Vagina (tissue), 2 donors: ENCODE measurements at places on chromosomes 1 and 21.

- H3K4me3 ChIP-seq: no peak overlapping the region
- no peak overlapping the region for H3K27ac ChIP-seq
- no peaks in the 10 kb centered on the region for H3K36me3 ChIP-seq
- no peaks in the 10 kb centered on the region for H3K27me3 ChIP-seq
- no peak for DNase-seq
These were observed 60.7 kb upstream of the CTTNBP2NL start for GRCh38 chr1:112335351-112335750.

DNA sequence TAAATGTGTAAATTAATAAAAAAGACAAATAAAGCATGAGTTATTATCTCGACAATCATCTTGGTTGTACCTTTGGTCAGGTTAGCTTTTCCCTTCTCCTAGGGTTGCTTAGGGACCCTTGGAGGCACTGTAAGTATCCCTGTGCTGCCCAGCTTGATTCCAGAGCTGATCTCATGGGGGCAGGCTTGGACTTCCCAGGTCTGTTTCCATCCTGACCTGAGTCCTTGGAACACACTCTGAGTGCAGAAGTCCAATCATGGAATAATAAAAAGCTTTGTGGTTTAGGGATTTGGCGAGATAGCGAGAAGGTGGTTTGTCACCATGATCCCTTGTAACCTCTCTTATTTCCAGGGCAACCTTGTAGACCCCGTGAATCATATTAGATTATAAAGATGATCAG is 18.7 kb upstream of the PAPPA2 start:
- no peak overlapping the region for H3K27ac ChIP-seq
- H3K27me3 ChIP-seq: no peaks in the 10 kb centered on the region
- H3K4me1 ChIP-seq: no peaks in the 10 kb centered on the region
- no peak overlapping the region for H3K4me3 ChIP-seq
- H3K36me3 ChIP-seq: no peaks in the 10 kb centered on the region

GRCh38 chr1:111249960-111250359 is 22.4 kb downstream of the CHI3L2 start:
- H3K27ac ChIP-seq: no peak overlapping the region
- no peaks in the 10 kb centered on the region for H3K4me1 ChIP-seq
- H3K36me3 ChIP-seq: no peaks in the 10 kb centered on the region
- no peak for DNase-seq

GRCh38 chr1:212311836-212312497 is 26.8 kb downstream of the PPP2R5A start:
- peaks cover 22% of the 10 kb centered on the region for H3K4me1 ChIP-seq
- H3K36me3 ChIP-seq: no peaks in the 10 kb centered on the region
- H3K27ac ChIP-seq: no peak overlapping the region
- H3K4me3 ChIP-seq: no peak overlapping the region
- H3K27me3 ChIP-seq: no peaks in the 10 kb centered on the region
- DNase-seq: no peak

DNA sequence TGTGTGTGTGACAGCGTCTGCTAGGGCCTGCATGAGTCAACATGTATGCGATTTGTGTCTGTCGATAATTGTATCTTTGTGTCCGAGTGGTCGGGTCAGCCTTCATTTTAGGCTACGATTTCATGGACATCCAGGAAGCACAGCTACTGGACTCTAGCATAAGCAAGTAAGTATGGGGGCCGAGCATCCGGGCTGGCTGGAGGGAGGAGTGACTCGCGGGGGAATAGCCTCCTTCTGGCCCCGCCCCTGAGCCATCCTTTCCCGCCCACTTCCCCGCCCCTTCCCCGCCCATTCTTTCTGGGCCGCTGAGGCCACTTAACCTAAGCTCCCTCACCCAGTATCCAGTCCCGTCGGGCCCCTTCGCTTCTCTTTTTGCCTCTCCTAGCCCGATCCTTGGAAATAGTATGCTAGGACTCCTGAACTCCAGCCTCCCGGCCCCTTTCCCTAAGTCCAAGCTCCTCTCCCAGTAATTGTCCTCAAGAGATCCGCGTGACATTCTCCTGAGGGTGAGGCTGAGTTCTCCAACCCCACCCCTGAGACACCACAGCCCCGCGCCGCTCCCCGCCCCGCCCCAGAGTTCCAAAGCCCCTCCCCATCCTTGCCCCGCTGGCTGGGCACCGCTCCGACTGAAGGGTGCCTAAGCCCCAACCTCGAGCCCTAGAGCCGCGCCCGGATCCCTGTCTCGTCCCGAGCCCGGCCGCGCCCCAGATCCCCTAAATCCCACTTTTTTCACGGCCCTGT is 1.2 kb downstream of the MAP3K6 start:
- H3K4me1 ChIP-seq: peaks cover 51% of the 10 kb centered on the region
- no peaks in the 10 kb centered on the region for H3K36me3 ChIP-seq
- H3K27ac ChIP-seq: peak overlapping the region; percentile 99
- no peaks in the 10 kb centered on the region for H3K27me3 ChIP-seq
- H3K4me3 ChIP-seq: peak overlapping the region; percentile 75

GRCh38 chr1:198499588-198499987 is 40.9 kb downstream of the ATP6V1G3 start:
- no peak overlapping the region for H3K27ac ChIP-seq
- H3K27me3 ChIP-seq: no peaks in the 10 kb centered on the region
- H3K36me3 ChIP-seq: no peaks in the 10 kb centered on the region
- DNase-seq: no peak
- no peak overlapping the region for H3K4me3 ChIP-seq
- H3K4me1 ChIP-seq: no peaks in the 10 kb centered on the region

DNA sequence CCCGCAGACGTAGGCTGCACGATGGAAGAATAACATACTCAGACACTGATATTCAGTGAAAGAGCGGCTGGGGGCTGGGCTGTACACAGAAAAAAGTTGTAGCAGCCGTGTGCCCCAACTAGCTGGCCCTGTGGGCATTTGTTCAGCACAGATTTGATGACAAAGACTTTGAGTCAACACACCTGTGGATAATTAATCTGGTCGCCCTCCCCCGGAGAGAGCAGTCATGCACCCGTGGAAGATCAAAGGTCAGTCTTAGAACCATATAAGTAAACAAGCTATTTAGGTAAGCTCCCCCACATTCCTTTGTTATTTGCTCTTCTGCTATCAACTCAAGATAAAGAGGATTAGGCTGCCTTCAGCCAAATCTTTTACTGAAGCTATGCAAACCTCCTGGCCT is 148.4 kb upstream of the HMCN1 start:
- no peaks in the 10 kb centered on the region for H3K4me1 ChIP-seq
- H3K4me3 ChIP-seq: no peak overlapping the region
- no peaks in the 10 kb centered on the region for H3K27me3 ChIP-seq
- H3K27ac ChIP-seq: no peak overlapping the region
- H3K36me3 ChIP-seq: no peaks in the 10 kb centered on the region

GRCh38 chr1:98688110-98688739 is 26.7 kb downstream of the SNX7 start:
- no peak overlapping the region for H3K4me3 ChIP-seq
- H3K4me1 ChIP-seq: no peaks in the 10 kb centered on the region
- H3K36me3 ChIP-seq: peaks cover 3% of the 10 kb centered on the region
- no peak for DNase-seq
- no peak overlapping the region for H3K27ac ChIP-seq
- H3K27me3 ChIP-seq: no peaks in the 10 kb centered on the region

- H3K4me3 ChIP-seq: no peak overlapping the region
- peak overlapping the region; percentile 93 for H3K27ac ChIP-seq
- peaks cover 78% of the 10 kb centered on the region for H3K4me1 ChIP-seq
- DNase-seq: peak; percentile 88
- H3K27me3 ChIP-seq: no peaks in the 10 kb centered on the region
These were observed 4.5 kb downstream of the FHL3 start for GRCh38 chr1:38000529-38001455.

- no peaks in the 10 kb centered on the region for H3K27me3 ChIP-seq
- no peak overlapping the region for H3K27ac ChIP-seq
- H3K36me3 ChIP-seq: no peaks in the 10 kb centered on the region
- H3K4me3 ChIP-seq: no peak overlapping the region
These were observed 19.8 kb upstream of the MX2 start for GRCh38 chr21:41342035-41342434.

DNA sequence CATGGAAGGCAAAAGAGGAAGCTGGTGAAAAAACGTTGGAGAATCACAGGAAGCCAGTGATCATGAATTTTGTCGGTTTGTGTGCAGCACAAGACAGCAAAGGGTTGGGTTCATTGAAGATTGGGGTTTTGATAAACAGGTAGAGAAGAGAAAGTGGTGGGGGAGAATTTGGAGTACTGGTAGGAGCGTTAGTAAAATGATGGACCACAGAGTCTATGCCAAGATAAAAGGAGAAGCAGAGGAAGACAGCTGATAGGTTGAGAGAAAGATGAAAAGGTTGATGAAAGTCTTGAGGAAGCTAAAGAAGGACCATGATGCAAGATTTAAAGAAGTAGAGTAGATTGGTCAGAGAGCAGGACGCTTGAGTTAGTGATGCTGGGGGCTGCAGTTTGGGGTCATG is 156.8 kb upstream of the POU3F1 start:
- H3K27me3 ChIP-seq: no peaks in the 10 kb centered on the region
- H3K4me3 ChIP-seq: no peak overlapping the region
- DNase-seq: no peak
- H3K27ac ChIP-seq: no peak overlapping the region

- no peak for DNase-seq
- no peak overlapping the region for H3K4me3 ChIP-seq
- H3K27ac ChIP-seq: no peak overlapping the region
These were observed 8.9 kb upstream of the OPRD1 start for GRCh38 chr1:28803051-28803450.
